Activated naive CD8-positive, alpha-beta T cell treated with anti-CD3 and anti-CD28 coated beads, Interleukin-2, amount 50 U/mL, for 16 hours (primary cell): ENCODE measurements at places on chromosomes 13 and 19.
A peak's percentile ranks its signal among the peaks of the same experiment; 100 is the strongest.

- no peak for DNase-seq
Observed at GRCh38 chr19:18118420-18119012, 20.9 kb downstream of the MAST3 start.

- no peak for DNase-seq
Observed at GRCh38 chr19:43444531-43445287, 20.7 kb downstream of the LYPD3 start.

DNA sequence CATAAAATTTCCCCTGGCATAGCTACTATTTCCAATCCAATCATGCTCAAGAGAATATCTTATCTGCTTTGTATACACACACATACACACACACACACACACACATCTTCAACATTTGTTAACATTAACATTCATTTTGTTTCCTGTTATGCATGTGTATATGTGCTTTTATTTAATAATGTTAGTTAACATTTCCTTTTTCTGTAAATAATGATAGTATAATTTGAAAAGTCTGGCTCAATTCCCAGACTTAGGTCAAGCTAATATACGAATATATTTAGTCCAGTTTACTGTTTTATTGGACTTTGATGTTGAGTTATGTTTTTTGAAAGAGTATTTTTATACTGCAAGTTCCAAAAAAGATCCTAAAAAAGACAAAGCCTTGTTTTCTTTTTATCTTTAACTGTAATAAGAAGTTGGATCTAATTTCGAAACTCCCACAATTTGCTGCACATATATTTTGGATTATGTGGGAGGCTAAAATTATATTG lies 1072.4 kb downstream of the EFNB2 start:
- no peak for DNase-seq

DNA sequence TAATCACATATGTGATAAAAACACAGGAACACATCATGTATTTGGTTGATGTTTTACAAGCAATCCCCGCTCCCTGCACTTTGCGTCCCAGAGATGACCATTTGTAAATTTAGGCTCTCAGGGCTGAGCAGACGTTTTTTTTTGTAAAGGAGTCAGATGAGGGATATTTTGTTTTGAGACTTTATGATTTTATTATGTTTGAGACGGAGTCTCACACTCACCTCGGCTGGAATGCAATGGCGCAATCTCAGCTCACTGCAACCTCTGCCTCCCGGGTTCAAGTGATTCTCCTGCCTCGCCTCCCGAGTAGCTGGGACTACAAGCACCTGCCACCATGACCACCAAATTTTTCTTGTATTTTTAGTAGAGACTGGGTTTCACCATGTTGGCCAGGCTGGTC lies 1.4 kb downstream of the TLE6 start:
- DNase-seq: no peak

DNA sequence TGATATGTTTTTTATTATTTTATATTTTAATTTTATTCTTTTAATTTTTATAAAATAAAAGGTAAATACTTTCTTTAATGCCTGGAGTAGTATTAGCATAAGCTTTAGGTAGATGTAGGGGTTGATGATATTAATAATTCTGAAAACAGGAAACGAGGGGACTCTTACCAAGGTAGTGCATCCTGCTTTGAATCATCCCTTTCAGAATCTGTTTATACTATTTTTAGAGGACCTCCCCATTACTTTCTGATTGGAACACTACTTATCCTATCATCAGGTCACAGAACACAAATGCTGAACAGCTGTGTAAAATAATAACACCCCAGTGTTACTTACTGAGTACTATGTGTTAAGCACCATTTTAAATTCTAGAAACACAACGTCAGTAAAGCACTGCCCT lies 27.3 kb downstream of the COG6 start:
- DNase-seq: no peak

- DNase-seq: no peak
Observed at GRCh38 chr19:49786376-49786820, 19.6 kb downstream of the AP2A1 start.

GRCh38 chr19:55597501-55597921 lies 1.8 kb downstream of the FIZ1 start:
- no peak for DNase-seq

DNA sequence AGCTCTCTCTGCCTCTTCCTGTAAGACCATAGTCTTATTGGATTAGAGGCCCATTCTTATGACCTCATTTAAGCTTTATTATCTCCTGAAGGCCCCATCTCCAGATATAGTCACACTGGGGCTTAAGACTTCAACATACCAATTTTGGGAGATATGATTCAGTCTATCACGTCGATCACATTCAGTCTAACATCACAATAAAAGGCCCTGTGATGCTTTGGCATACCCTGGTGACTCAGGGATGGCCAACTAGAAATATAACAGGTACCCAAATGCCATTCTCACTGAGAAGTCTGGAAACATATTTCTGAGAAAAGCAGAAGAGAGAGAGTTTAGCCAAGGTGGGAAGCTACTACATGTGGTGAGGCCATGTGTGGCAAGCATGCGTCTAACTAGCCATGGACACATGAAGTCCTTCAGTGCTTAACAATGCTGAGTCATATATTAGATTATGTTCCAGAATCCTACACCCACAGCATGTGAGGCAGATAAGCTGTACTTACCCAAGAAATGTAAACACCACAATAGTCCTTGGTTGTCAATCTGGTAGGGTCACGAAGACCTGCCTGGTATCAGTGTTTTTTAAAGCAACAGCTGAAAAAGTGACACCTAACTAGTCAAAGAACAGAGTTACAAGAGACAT lies 485.1 kb downstream of the FOXO1 start:
- DNase-seq: no peak

- DNase-seq: no peak
Observed at GRCh38 chr13:43874504-43875092, 4.9 kb downstream of the CCDC122 start.

DNA sequence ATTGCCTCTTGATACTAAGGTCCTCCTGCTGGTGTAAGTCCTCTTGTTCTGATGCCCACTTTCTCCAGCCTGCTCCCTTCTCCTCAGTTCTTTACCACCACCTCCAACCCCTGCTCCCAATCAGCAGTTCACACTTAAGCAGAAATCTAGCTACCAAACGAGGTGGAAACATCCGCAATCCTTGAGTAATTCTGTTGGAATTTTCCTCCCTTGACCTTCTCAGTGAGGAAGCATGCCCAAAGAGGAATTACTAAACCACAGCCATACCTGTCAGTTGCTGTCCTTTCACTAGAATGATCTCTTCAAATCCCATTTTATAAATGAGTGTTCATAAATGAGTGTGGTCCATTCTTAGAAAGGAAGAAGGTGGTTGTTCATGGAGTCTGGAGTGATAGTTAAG lies 289.9 kb downstream of the DACH1 start:
- no peak for DNase-seq

DNA sequence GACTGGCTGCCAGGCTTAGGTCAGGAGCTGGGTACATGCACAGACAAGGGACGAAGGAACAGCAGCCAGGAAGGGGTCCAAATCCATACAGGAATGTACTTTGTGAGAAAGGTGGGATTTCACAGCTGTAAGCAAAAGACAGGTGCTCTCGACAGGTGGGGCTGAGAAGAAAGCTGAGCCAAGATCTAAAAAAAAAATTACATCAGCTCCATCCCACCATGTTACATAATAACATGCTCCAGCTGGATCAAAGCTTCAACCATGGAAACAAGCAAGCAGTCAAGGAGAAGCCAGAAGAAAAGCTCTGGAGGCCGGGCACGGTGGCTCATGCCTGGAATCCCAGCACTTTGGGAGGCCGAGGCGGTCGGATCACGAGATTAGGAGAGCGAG lies 8.0 kb downstream of the UBXN6 start:
- DNase-seq: no peak

- DNase-seq: no peak
Observed at GRCh38 chr13:68982961-68983619, 1124.5 kb upstream of the ATXN8OS start.

DNA sequence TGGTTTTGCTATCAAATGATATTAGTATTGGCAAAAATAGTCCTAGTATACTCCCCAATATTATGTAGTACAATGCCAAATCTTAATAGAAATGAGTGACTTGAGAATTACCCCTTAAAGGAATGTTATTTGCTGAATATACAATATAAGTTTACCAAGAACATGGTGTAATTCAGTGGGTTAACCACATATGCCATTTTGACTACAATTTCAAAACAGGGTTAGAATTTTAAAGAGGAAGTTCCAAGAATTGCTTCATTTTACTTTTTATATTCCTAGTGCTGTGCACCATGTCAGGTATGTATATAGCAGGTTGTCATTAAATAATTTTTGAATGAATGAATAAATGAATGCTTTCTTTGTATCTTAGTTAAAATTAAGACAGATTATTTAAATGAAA lies 66.3 kb downstream of the LMO7 start:
- DNase-seq: no peak

DNA sequence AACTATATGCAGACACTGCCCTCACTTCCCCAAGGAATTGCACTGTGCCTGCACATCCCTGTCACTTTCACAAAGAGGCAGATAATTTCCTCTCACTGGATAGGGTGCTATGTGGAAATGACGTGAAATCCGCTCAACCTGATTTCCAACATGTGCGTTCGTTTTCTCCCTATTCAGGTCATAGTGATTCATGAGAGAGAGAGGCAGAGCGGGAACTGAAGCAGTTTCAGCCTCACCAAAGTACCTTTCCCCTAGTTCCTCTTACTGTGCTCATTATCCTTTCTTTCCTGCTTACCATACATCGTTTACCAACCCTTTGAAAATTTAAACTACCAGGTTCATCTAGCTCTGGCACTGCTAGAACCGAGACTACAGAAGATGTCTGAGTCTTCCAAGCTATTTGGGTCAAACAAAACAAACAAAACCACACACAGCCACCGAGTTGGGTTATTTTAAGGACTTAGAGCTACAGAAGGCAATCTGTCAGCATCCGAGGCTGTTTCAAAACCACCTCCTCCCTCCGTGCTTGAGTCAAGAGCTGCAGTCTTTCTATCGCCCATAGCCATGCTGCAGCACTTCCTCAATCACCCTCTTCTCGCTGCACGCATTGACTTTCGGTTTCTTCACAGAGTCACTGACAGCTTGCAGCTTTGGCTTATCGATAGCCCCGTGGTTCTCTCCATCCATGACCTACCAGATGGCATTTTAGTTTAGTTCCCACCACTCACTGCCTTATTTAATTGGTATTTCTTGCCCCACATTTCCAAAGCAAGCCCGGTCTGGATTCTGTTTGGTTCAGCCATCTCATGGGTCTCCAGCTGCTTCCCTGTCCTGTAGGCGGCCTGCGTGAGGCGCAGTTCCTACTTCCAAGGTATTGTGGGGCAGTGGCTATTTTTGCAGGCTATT lies 1395.8 kb downstream of the EFNB2 start:
- peak; percentile 26 for DNase-seq

GRCh38 chr19:1837625-1838105 lies 10.6 kb downstream of the REXO1 start:
- DNase-seq: no peak

GRCh38 chr13:99565478-99566124 lies 64.3 kb downstream of the TM9SF2 start:
- DNase-seq: no peak

DNA sequence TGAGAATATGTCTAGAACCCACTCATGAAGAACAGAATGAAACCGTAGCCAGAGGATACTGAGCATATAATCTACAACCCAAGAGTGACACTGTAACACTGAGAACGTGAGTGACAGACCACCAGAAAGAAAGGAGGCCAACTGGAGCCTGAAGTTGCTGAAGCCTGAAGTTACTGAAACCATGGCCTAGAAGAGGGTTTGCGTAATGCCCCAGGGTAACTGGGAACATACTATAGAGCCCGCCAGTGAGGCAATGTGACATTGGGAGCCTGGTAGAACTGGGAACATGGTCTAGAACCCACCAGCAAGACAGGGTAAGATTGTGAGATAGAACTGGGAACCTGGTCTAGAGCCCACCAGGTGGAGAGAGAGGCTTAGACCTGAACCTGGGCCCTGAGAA lies 15.5 kb upstream of the TNFSF14 start:
- no peak for DNase-seq

DNA sequence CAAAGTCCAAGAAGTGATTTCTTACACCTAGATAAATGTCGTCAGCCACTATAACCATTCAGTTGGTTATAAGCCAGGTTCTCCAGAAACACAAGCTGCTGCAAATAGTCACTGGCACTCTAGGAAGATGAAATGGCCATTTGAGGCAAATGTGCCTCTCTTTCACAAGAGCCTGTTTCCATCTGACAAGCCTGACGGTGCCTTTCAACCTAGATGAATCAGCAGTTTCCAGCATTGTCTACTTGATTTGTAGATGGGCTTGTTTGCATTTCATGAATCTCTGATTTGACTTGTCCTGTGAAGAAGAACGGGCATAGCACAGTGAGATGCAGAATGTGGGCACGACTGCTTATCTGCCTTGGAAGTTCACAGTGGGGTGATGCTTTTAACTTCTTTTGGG lies 327.2 kb downstream of the LMO7 start:
- DNase-seq: no peak

DNA sequence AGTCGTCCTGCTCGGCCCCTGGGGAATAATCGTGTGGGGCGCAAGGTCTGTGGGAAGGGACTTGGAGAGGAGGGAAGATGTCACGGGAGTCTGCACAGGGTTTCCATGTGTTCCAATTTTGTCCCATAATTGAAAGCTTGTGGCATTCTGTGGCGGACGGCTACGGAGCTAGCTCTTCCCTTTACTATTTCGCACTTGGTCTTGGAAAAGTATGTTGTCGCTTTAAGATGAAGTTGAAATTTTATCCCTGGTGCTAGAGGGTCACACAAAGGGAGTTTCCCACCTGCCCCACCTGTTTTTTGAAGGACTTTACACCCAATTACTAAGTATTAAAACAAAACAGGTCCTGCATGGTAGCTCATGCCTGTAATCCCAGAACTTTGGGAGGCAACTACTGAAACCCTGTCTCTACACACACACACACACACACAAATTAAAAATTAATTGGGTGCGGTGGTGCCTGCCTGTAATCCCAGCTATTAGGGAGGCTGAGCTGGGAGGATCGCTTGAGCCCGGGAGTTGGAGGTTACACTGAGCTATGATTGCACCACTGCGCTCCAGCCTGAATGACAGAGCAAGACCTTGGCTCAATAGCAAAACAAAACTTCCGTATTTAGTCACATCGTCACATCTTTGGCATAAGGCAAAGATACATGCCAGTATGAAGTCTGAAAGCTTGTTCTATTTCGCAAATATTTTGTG lies 967 bp upstream of the TPT1 start:
- DNase-seq: no peak

DNA sequence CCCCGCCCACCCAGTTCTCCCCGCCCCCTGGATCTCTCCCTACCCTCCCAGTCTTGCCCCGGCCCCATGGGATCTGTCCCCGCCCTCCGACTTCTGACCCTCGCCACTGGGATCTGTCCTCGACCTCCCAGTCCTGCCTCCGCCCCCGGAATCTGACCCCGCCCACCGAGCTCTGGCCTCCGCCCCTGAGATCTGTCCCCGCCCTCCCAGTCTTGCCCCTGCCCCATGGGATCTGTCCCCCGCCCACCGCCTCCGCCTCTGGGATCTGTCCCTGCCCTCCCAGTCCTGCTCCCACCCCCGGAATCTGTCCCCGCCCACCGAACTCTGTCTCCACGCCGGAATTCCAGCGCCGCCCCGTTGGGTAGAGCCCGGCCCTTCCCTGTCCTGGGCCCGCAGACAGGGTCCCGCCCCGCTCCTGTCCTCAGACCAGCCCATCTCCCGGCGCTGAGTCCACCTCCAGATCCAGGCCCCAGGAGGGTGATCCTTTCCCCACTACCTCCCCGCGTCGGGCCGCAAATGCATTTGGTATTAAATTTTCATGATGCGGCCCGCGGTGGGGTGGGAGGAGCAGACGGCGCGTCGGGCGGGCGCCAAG lies 1.5 kb upstream of the SLC17A7 start:
- no peak for DNase-seq

GRCh38 chr13:26473571-26474230 lies 83.8 kb upstream of the WASF3 start:
- DNase-seq: no peak

- DNase-seq: no peak
Observed at GRCh38 chr13:71605744-71606143, 261.3 kb downstream of the DACH1 start.
